Stimulated activated CD8-positive, alpha-beta memory T cell treated with anti-CD3 and anti-CD28 coated beads, Interleukin-2, amount 100 ng/mL, for 1 hour (primary cell): ENCODE measurements at places on chromosomes 2 and 18.

GRCh38 chr2:17010104-17010503 is 344.5 kb upstream of the CYRIA start:
- no peak for DNase-seq

DNA sequence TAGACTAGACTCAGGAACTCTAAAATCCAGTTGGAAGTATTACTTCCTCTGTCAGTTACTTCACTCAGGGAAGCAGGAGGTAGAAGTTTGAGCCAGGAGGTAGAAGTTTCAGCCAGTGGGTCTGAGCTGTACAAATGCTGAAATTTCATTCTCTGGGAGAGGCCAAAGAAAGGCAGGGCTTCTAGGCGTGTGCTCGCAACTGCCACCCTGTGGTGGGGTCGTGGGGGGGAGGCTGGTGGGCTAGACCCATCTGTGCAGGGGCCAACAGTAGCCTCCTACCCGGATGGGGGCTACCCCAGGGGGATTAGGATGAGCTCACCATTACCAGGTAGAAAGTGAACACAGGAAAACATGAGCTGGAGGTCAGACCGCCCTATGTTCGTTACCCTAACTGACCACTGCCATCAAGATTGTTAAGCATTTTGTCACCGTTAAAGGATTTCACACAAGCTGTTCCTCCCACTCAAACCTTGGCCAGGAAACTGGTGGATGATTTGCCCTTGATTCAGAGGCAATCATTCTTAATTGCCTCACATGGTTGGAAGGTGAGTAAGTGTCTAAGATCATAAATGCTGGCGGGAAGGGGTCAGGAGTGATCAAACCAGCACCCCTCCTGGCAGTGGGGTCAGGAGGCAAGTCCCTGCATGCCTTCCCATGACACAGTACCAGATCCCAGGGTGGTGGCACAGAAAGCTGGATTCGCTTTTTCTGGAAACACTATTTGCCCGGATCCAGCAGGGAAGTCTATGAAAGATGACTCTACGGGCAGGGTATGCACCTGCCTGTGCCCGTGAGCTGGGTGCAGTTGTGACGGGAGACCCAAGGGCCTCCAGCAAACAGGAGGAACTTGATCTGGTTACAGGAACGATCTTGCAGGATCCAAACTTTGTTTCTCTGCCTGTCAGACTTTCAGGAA is 5.2 kb upstream of the FHL2 start:
- no peak for DNase-seq

DNA sequence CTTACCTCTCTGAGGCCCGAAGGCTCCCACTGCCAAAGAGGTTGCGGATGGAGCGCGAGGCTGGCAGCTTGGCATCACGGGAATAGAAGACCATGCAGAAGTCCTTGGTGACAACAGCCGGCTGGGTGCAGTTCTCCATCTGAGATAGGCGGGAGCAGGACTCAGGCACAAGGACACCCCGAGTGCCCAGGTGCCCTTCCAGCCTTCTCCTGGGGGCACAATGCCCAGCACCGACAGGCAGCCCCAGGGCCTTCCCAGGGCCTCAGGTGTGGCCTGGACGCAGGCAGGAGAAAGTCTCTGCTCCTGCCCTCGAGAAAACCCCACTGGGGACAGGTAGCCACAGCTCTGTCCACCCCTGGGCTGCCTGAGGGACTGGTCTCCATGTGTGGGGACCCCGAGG is 33.6 kb downstream of the AQP12A start:
- DNase-seq = no peak

DNA sequence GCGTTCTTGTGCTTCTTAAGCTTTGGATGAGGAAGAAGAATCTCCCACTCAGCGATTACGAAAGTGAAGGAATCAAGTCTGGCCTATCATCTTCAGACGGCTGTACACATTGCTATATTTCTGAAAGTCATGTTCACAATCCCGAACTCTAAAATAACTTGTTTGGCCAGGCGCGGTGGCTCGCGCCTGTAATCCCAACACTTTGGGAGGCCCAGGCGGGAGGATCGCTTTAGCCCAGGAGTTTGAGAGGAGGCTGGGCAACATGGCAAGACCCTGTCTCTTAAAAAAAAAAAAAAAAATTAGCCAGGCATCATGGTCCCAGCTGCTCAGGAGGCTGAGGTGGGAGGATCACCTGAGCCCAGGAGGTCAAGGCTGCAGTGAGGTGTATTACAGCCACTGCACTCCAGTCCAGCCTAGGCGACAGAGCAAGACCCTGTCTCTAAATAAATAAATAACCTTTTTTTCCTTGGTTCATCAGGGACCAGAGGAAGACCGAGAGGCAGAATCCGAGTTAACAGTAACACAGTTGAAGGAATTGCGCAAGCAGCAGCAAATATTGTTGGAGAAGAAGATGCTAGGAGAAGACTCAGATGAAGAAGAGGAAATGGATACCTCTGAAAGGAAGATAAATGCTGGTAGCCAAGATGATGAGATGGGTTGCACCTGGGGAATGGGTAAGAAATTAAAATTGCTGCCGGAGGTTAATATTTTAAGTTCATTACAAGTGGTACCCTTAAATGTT is 1.1 kb downstream of the SLC4A1AP start:
- no peak for DNase-seq

DNA sequence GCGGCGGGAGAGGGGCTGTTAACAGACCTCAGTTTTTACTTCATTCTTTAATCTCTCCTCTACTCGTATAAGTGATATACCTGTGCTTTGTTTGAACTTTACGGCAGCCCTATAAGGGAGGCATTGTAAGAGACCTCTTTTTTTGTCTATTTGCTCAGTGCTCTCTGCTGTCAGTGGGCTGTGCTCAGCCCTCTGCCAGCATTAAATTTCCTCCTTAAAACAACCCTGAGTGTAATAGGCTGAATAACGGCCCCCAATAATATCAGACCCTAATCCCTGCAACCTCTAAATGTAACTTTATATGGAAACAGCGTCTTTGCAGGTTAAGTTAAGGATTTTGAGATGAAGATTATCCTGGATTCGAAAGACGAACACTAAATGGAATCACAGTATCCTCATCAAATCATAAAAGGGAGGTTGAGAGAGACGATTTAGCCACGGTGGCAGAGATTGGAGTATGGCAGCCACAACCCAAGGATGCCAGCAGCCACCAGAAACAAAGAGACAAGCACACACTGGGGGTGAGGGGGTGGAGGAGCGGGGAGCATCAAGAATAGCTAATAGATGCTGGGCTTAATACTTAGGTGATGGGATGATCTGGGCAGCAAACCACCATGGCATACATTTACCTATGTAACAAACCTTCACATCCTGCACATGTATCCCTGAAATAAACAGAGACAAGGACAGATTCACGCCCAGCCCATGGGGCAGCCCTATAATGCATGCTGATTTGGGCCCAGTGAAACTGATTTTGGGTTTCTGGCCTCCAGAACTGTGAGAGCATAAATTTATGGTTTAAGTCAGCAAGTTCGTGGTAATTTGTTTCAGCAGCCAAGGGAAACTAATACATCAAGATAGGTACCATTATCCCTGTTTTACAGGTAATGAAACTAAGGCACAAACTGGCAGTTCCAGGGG is 894 bp upstream of the FARSB start:
- no peak for DNase-seq

- DNase-seq = no peak
Measured at GRCh38 chr2:237026981-237027711, 58.5 kb upstream of the COPS8 start.

DNA sequence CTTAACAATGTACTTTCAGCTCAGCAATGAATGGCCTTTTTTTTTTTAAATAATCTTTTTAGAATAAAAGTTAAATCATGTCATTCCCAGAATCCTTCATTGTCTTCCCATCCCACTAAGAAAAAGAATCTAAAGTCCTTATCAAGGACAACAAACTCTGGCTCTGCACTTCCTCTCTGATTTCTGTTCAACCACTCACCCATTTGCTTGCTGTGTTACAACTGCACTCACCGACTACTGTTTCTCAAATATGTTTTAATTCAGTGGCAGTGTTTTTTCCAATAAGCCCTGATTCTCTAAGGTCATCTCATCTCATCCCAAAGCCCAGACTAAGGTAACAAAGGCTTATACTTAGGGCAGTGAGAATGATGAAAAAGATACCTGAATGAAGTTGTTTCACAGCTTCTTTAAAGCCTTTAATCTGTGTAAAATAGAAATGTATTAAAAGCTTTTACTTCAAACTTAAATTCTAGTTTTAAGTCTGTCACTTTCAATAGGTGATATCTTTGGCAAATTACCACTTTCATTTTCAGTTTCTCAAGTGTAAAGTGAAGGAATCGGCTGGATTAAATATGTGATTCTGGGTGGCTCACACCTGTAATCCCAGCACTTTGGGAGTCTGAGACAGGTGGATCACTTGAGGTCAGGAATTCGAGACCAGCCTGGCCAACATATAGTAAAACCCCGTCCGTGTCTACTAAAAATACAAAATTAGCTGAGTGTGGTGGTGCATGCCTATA is 87.6 kb downstream of the RBBP8 start:
- no peak for DNase-seq

- no peak for DNase-seq
Measured at GRCh38 chr2:148527488-148528340, 116.8 kb upstream of the EPC2 start.

DNA sequence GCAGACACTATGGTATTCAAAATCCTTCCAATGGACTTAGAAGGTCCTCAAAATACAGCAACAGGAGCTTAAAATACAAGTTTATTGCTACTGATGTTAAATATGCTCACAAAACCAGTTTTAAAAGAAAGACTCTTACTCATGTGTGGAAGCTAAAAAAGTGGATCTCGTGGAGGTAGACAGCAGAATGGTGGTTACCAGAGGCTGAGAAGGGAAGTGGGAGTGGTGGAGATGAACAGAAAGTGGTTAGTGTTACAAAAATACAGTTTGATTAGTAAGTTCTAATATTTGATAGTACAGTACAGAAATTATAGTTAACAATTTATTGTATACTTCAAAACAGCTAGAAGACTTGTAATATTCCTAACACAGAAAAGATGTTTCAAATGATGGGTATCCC is 12.1 kb downstream of the ADAM17 start:
- no peak for DNase-seq

DNA sequence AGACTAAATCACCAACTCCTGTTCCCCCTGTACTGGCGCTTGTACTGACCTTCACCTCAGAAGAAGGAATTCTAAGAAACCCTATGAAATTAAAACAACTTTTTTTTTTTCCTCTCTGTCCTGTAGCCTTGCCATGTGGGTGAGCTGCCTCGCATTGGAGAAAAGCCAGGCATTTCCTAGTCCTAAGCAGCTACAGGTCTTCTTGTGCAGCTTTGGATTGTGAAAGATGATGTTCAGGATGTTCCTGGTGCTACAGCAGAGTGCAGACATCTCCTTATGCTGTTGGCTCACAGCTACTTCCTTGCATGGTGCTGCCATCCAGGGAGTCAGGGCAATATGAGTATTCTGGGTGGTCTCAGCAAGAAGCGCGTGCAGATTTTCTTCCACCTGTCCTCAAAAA is 11.9 kb downstream of the PIK3C3 start:
- DNase-seq = no peak

DNA sequence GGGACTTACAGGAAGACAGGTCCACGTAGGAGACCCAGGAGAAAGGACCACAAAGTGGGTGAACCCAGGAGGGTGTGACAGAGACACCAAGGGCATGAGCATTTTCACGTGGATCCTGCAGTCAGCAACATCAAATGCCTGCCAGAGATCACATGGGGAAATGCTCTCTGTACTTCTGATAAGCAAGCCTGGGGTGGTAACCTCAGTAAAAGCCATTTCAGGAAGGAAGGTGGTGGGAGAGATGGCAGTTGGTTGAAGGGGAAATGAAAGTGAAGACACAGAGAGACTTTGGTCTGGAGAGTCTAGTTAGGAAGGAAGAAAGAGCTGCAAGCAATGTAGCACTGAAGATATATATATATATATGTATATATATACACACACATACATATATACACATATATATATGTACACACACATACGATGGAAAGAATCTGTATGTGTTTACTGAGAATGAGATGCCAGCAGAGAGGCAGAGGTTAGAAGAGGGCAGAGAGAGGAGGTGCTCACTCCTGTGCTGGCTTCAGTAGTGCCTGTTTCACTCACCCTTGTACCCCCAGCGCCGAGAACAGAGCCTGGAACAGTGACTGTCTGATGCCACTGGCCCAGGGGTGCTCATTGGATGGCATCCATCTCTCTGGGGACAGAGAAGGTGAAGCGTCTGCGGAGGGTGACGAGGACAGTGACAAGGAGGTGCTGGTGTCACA is 314.9 kb downstream of the AFF3 start:
- DNase-seq = no peak
